ENCODE measurements at places on chromosomes 6 and 20. TPM values are rescaled to one million over a fixed set of nuclear protein-coding genes. Genes with fewer than 3 reads are reported as not detected.
A peak's percentile ranks its signal among the peaks of the same experiment; 100 is the strongest.

WFDC6 gene
- total RNA-seq = not detected

DNA sequence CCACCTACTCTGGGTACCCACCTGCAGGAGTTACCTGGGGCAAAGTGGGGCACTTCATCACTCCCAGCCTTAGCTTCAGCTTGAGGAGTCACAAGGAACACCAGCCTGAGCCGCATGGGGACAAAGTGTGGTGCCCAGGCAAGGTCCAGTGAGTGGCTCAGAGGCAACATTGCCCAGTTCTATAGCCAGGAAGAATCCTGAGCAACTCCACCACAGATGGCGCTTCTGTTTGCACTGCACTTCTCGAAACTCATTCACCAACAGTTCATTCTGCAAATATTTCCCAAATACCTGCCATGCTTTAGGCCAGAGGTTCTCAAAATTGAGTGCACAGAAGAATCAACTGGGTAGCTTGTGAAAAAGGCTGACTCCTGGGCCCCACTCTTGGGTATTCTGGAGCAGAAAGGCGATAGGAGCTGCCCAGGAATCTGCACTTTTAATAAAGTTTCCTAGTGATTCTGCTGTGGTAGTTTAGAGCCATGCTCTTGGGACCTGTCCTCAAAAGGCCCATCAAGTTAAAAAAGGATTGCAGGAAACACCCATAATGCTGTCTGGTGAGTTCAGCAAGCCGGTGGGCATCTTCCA lies 83.1 kb downstream of the VEGFA start:
- H3K4me1 ChIP-seq = peaks cover 6% of the 10 kb centered on the region
- peak overlapping the region; percentile 56 for H3K27ac ChIP-seq

DNA sequence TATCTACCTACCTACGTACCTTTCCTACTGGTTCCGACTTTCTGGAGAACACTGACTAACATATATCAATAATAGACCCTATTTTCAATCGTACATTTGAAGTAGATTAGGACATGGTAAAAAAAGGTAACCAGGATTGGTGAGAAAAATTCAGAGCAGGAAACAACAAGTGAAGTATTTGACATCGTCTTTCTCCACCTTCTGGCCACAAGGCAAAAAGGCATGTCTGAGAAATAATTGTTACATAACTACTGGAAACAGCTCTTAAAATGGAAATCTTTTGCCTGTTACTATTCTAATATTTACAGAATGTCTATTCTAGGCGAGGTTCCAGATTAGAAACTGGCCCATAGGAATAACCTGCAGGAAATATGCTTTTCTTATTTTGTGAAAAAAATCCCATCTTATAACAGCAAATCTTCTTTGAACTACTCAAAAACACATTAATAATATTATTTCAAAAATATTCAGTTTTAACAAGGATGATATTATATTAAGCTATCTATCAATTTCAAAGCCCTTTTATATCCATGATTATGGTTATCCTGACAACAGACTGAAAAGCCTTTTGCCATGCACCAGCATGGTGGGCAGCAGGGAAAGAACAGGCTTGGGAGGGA lies 80.8 kb downstream of the RCAN2 start:
- DNase-seq = peak; percentile 50
- H3K27ac ChIP-seq = no peak overlapping the region
- H3K27me3 ChIP-seq = no peaks in the 10 kb centered on the region
- H3K4me1 ChIP-seq = no peaks in the 10 kb centered on the region

DNA sequence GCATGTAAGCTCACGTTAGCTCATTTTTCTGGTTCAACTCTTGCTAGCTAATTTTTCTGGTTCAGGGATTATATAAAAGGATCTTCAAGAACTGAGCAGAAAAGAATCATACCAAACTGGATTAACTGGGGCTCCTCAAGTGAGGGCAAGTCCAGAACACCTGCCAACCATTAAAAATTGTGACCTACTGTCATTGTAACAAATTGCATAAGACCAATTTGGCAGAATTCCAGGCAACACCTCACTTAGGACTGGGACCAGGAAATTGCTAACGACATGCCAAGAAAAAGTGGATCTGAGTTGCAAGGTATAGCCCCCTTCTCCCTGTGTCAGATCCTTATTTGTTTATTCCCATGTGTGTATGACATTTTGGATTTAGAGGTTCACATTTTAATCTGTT lies 216.6 kb downstream of the HIVEP2 start:
- no peak overlapping the region for H3K27ac ChIP-seq
- no peak overlapping the region for H3K4me3 ChIP-seq
- no peaks in the 10 kb centered on the region for H3K27me3 ChIP-seq
- no peaks in the 10 kb centered on the region for H3K36me3 ChIP-seq
- H3K4me1 ChIP-seq = peaks cover 8% of the 10 kb centered on the region
- no peak for DNase-seq

C20orf204 gene
- total RNA-seq = 0.54 TPM

DNA sequence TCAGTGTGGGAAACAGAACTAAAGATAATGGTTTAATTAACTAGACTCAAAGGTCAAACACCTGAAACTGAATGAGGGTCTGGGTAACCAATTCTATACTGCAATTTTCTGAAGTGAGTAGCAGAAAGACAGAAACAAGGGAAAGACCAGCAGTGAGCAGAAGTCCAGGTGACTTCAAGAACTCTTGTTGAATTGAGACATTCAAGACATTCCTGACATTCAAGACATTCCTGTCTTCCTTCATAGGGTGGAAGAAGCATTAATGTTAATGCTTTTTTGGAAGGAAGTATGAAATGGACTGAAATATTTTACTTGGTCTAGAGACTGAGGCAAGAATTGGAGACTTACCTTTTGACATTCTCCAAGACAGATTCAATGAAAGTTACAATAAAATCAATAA lies 529.9 kb upstream of the MMS22L start:
- no peaks in the 10 kb centered on the region for H3K36me3 ChIP-seq
- no peak for DNase-seq
- no peak overlapping the region for H3K4me3 ChIP-seq
- no peaks in the 10 kb centered on the region for H3K4me1 ChIP-seq
- no peak overlapping the region for H3K27ac ChIP-seq

GRCh38 chr6:132300323-132300949 lies 100.8 kb downstream of the MOXD1 start:
- H3K27ac ChIP-seq = no peak overlapping the region
- no peak overlapping the region for H3K4me3 ChIP-seq
- peak; percentile 22 for DNase-seq
- no peaks in the 10 kb centered on the region for H3K36me3 ChIP-seq
- H3K27me3 ChIP-seq = no peaks in the 10 kb centered on the region
- H3K4me1 ChIP-seq = no peaks in the 10 kb centered on the region

DNA sequence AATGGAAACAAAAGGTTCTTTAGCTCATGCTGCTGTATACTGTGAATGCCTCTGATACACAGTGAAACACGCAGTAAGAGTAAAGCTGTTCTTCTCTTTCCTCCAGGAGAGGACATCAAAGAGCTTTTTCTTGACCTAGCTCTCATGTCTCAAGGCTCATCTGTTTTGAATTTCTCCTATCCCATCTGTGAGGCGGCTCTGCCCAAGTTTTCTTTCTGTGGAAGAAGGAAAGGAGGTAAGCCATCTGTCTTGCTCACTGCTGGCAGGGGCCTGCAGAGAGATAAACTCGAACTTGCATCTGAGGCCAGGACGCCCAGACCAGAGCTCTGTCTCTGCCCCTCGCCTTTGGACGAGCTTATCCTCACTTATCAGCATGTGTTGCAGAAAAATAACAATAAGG lies 37.7 kb downstream of the LY86 start:
- DNase-seq = no peak
- no peaks in the 10 kb centered on the region for H3K27me3 ChIP-seq
- H3K4me1 ChIP-seq = peaks cover 4% of the 10 kb centered on the region
- no peak overlapping the region for H3K4me3 ChIP-seq
- H3K36me3 ChIP-seq = no peaks in the 10 kb centered on the region

DNA sequence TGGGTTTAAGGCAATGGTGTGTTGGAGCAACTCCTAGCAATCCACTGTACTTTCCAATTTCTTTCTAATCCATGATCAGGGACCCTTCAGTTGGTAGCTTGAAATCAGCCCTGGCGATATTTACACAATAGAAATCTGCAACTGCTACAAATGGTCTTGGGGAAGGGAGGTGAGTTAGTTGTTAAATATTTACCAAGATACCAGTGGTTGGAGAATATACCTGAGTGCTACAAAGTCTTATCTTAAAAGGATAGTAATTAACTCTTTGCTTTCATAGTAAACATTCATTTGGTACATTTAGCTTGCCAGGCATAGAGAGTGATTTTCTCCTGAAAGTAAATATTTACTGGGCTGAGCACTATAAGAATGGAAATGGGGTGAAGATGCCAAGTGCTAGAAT lies 568.2 kb downstream of the BCKDHB start:
- H3K4me1 ChIP-seq = no peaks in the 10 kb centered on the region
- DNase-seq = no peak
- H3K4me3 ChIP-seq = no peak overlapping the region

DNA sequence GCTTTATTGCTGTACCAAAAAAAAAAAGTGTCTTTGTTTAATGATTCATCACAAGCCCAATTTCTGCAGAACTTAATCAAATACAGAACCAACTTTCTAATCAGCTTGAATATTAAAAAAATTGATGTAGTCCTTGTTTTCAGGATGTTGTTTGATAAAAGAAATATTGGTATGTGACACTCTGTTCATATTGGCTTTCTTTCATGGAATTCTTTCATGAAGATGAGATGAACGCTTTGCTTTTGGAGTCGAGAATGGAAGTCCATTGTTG lies 184.3 kb downstream of the ZNF217 start:
- H3K4me1 ChIP-seq = no peaks in the 10 kb centered on the region
- H3K4me3 ChIP-seq = no peak overlapping the region
- no peaks in the 10 kb centered on the region for H3K27me3 ChIP-seq

DNA sequence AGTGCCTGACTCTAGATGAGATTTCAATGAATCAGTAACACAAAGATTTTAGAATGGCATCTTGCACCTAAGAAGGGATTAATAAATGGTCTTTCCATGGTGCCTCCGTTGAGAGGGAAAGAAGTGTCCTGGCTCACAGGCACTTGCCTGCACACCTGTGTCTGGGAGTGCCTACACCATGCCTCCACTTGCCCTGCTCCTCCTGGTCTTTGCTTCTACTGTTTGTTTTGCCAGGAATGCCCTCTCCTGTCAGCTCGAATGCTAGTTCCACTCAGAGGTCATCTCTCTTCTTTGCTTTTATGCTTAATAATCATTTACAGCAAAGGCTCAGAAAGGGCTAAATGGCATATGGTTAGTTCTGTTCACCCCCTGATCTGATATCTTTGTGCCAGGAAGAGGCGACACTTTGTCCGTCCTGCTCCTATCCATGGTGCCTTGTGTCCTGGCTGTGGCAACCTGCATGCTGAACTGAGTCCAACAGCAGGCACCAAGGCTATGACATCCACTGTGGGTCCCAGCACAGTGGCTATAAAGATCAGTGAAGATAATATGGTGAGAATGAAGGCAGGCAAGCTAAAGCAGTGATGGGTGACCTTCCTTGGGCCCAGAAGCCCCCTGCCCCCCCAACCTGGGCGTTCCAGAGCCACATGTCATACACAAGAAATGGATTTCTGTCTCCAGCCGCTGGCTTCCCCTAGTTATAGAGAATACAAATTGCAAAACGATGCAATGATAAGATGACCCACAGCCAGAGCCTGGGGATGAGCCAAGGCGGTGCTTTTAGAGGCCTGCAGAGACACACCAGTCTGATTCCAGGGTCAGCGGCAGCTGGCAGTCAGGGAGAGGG lies 1.4 kb downstream of the C6orf132 start:
- no peaks in the 10 kb centered on the region for H3K27me3 ChIP-seq
- H3K4me3 ChIP-seq = peak overlapping the region; percentile 53
- peaks cover 40% of the 10 kb centered on the region for H3K4me1 ChIP-seq
- DNase-seq = no peak

GRCh38 chr6:90860822-90861601 lies 274.1 kb upstream of the MAP3K7 start:
- no peaks in the 10 kb centered on the region for H3K4me1 ChIP-seq
- H3K27ac ChIP-seq = no peak overlapping the region
- H3K27me3 ChIP-seq = no peaks in the 10 kb centered on the region
- DNase-seq = no peak
- no peak overlapping the region for H3K4me3 ChIP-seq
- H3K36me3 ChIP-seq = no peaks in the 10 kb centered on the region
